Melanocyte of skin (primary cell): ENCODE measurements at places on chromosomes 1 and 21. TPM values are rescaled to one million over a fixed set of nuclear protein-coding genes. Genes with fewer than 3 reads are reported as not detected.

Gene TMEM61
- not detected in 2 replicates for total RNA-seq

Gene SH2D1B
- total RNA-seq = not detected in 2 replicates

Gene FCRL2
- total RNA-seq = not detected in 2 replicates

Gene HSD11B1
- not detected in 2 replicates for total RNA-seq

Gene RUNX3
- 12.4 and 17.1 TPM in 2 replicates for total RNA-seq

Gene MYBPH
- total RNA-seq = not detected in 2 replicates

Gene ATP1A4
- total RNA-seq = under 0.01 TPM in 1 of 2 replicates, not detected in the other

Gene FHAD1
- under 0.01 TPM in 2 replicates for total RNA-seq
